Fibroblast of skin of right quadriceps (primary cell): ENCODE measurements at places on chromosomes 11 and 22.

DNA sequence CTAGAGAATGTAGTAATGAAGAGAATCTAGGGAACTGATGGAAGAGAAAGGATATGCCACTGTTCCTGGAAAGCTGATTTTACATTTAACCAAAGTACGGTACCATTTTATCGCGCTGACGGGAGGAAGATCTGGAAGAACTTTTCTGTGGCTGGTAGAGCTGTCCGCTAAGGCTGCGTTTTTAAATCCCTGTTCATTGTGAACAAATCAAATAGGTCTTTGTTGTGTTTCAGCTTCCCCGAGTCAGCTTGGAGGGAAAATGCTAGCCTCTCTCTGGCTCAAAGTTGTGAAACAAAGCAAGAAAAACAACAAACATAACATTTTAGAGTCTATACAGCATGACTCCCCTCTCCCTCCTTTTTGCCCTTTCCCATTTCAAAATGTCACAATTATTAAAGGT, 34.4 kb downstream of the FBXO7 start:
- DNase-seq: no peak

DNA sequence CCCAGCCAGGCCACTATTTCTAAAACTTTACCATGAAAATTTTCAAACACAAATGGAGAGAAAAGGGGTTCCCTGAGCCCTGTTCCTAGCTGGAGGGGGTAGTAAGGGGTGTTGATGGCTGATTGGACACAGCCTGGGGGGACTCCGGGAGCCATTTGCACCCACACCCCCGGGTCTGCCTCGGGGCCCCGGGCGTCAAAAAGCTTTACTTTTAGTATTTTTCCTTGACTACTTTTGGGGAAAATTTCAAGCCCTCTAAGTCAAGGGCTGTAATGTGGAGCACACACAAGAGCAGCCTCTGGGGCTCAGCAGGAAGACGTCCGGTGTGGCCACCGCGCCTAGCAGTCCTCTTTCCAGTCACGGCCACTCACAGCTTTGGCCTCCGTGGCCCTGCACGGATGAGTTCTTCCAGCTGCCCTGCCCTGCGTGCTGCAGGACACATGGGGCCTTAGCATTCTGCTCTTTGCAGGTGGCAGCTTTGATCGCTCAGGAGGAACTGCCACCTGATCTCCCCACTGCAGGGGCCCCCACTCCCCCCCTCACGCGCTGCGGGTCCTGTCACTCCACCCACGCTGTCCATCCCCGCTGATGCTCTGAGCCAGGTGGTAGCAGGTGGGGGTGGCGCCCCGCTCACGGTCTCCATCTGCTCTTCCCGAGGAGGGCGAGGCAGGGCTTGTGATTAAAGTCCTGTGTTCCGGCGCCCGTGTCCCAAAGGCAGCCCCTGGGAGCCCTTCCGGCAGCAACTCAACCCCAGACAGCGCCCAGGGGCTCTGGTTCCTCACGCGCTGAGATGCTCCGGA, 14.4 kb downstream of the RNH1 start:
- DNase-seq: no peak

GRCh38 chr11:128048121-128048520, 539.2 kb downstream of the ETS1 start:
- DNase-seq: no peak

DNA sequence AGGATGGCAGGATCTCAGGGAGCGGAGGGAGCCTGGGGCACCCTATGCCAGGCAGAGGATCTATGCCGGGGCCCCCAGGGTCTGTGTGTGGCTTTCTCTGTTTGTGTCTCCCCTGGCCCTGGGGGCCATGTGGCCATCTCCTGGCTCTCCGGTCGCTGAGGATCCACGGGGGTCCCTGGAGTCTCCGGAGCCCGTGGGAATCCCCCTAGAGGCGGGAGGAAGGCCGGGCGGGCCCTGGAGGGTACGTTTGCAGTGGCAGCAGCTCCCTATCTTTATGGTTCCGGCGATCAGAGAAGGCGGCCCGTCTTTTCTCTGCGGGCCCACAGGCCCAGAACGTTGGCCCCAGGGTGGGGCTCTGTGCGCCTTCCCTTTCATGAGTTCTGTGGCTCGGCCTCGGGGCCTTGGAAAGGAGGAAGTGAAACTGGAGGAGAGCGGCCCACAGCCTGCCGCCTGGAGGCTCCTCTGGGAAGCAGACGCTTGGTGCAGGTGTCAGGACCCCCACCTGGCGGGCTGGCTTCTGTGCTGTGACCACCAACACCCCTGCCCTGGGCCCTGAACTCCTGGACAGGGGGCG, 82.1 kb downstream of the KCNQ1 start:
- DNase-seq: no peak

DNA sequence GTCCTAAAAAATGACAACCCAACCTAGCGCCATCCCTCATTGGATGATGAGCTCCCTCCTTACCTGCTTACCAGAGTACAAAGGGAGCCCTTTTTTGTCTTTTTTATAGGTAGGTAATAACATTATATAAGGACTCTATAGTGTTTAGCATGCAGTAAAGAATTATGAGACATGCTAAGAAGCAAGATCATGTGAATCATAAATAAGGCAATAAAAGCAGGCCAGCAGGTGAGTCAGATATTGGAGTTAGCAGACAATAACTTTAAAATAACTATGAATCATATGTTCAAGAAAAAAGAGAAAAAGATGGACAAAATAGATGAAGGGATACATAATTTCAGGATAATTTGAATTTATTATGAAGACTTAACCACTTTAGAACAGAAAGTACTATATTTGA, 81.5 kb downstream of the GRK3 start:
- no peak for DNase-seq

DNA sequence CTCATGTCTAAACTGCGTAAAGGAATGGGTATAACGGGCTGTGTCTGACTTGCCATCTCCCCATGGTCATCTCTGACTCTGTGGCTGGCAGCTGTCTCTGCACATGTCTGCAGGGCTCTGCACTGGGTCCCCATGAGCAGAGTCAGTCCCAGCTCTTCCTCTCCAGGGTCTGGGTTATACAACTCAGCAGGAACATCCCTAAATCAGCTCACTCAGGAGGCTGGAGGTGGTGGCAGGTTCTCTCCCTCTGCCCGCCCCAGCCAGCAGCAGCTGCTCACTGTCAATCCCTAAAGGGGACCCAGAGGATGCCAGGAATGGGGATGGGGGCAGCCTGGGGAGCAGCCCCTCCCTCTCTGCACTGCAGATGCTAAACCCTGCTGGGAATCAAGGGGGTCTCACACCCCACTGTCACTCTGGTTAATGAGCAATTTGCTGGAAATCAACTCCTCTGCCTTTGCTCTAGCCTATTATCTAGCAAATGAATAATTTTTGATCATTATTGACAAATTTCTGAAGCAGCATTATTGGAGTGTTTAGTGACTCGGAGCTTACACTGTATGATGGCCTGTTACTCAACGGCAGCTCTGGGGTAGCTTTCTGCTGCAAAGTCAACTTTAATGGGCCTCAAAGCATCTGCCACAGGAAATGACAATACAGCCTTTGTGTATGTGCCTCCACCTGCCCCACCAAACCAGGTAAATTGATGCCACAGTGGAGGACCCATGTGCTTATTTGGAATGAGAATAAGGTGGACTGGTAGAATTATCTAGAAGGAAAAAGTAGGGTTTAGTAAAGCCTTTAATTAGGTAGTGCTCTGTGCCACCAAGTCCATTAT, 55.7 kb upstream of the SHANK2 start:
- DNase-seq: no peak

DNA sequence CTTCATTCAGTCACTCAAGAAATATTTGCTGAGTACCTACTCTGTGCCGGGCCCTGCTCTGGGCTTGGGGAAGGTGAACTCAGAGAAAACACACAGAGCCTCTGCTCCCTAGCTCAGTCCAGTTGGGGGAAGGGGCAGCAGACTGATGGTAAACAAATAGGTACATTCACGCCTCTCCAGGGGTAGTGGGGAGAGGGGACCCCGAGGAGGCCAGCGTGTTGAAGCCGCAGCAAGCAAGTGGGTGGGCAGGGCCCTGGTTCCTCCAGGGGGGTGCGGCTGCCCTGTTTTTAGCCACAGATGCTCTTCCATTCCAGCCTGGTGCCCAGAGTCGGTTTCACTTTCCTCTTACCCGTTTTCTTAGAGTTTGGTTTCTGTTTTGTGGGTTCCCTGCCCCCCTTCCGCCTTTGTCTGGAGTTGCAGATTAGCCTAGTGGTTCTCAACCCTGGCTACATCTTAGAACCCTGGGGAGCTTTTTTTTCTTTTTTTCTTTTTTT, 8.7 kb downstream of the DRAP1 start:
- no peak for DNase-seq

- peak; percentile 9 for DNase-seq
Measured at GRCh38 chr11:77046060-77046501, 11.9 kb downstream of the B3GNT6 start.

GRCh38 chr11:17391493-17392355, 3.3 kb upstream of the KCNJ11 start:
- no peak for DNase-seq

DNA sequence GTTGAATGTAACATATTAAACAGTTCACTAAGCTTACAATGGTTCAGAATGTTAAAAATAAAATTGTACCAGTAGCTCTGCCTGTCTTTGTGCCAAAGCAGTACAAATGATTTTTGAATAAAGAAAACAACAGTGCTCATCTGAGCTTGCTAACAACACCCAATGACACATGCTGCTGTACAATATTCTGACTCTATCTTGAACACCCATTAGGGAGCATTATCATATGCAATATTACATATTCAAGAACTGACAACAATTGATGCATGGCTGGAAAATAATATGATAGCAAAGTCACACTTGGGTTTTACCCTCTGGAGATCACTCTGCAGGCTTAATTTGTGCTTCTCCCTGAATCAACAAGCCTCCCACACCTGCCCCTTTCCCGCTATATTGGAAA, 953.7 kb downstream of the OPCML start:
- no peak for DNase-seq

DNA sequence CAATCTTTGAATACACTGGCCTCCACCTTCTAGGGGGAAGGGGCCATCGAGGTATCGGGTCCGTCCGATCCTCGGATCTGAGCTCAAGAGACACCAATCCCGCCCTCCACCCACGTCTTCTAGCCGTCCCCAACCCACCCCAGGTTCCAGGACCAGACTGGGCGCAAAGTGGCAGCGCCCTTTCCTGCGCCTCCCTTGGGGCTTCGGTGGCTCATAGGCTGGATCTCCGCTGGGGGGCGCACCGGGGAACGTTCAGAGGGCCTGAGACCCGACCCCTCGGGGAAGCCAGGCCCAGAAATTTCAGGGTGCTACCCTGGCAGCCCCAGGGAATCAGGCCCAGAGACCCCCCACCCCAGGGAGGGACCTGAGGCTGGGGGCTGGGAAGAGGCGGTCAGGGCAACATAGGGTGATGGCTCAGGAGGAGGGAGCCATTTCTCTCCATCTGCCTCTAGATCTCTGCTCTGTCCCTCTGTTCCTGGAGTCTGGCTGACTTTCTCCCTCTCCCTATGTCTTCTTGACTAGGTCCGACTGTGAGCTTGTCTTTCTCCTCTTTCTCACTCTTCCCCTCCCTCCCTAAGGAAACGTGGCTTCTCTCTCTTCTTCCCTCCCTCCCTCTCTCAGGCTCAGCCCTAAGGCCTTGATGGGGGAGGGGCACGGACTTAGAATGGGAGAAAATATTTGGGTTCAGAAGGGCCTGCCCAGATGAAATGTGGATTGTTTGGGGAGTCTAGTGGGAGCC, 1.1 kb downstream of the CREB3L1 start:
- DNase-seq: peak; percentile 63

DNA sequence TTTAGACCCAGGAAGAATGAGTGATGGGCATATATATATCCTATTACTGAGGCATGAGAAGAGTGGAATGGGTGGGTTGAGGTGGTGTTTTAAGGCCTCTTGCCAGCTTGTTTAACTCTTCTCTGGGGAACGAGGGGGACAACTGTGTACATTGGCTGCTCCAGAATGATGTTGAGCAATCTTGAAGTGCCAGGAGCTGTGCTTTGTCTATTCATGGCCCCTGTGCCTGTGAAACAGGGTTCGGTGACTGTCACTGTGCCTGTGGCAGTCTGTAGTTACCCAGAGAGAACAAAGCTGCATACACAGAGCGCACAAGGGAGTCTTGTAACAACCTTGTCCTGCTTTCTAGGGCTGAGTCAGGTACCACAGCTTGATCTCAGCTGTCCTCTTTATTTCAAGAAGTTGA, 11.7 kb downstream of the LIMK2 start:
- no peak for DNase-seq

DNA sequence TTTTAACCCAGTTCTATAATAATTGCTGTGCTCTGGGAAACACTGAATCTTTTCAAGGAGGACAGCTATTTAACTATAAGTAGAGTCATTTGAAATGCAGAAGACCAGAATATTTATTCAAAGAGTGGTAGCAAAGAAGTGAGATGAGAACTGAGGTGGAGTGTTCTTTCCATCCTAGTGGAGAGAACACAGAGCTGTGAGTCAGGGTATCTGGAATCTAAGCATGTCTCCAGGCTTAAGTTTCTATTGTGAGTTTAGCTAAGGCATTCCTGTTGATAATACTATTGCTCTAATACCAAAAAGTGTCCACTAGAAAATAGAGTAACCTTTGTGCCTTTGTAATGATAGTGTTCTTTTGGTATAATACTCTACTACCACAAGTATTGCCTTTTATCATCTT, 32.4 kb downstream of the JAM3 start:
- no peak for DNase-seq
